ENCODE measurements at places on chromosomes 16 and 17.

DNA sequence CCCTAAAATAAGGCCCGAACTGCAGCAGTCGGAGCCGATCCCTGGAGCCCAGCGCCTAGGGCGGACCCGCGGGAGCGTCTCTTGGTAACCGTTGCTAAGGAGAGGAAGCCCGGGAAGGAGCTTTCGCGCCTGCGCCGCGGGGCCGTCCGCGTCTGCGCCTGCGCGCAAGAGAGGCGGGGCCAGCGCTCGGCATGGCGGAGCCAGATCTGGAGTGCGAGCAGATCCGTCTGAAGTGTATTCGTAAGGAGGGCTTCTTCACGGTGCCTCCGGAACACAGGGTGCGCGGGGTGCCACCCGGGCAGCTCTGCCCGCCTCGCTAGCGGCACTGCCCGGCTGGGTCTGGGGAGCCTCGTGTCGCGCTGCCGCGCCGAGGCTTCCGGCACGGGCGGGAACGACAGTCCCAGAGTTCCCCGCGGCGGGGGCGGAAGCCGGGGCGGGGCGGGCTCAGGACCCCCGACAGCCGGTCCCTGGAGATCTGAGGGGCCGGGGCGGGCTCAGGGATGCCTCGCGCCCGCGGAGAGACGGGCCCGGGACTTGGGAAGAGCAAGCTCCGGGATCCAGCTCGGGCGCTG is at the start of gene CDK10:
CDK10 (plus strand) TSS at position 170 of the 572 bp plus-strand sequence; CDS start at position 192, 22 bp downstream.
- peak; percentile 91 for DNase-seq

DNA sequence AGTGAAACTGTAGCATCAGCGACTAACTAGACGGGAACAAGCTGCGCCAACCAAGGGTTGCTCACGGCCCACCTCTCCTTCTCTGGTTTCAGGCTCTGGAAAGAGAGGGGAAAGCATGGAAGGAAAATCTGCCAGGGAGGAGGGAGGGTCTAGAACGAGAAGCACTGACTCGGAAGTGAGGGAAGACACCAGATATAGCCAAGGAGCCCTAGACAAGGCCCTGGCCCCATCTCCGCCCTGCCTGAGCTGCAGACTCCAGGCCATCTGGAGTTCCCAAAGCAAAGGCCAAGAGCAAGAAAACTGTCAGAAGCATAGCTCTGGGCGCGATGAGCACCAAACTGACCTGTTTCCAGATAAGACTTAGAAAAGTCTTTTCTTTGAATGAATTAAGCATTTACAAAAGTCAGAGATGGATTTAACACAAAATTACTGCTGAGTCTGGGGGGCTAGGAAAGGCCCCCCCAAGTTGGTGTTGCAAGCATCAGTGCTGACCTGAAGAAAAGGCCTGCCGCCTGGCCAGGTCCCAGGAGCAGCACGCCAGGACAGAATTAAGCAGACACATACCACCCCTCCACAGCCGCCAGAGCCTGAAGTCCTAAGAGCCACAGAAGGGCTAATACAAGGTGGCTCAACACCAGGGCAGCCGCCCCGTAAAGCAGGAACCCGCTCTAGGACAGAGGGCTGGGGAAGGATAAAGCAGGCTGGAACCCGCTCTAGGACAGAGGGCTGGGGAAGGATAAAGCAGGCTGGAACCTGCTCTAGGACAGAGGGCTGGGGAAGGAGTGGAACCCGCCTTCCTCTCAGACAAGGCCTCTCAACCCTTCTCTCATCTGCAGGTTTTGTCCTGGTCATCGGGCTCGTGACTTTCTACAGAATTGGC is 20.7 kb downstream of the TMEM204 start:
- no peak for DNase-seq

- DNase-seq: peak; percentile 67
These were observed 3.3 kb downstream of the POLR3E start for GRCh38 chr16:22300427-22301071.

DNA sequence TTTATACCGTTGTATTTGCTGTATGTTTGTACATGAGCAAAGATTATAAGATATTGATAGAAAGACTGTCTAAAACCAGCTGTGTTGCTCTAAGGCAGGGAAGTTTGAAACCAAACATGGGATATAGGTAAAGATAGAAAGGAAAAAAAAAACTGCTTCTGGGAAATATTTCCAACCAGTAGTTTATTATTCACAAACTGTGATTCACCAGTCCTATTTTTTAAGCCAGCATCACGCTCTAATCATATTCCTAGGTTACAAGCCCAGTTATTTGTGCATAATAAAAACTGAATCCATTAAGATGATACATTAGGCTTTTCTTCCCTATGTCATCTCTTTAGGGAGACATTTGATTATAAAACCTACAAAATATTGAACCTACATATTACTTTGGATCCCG is 4.0 kb downstream of the ERN1 start:
- DNase-seq: no peak

DNA sequence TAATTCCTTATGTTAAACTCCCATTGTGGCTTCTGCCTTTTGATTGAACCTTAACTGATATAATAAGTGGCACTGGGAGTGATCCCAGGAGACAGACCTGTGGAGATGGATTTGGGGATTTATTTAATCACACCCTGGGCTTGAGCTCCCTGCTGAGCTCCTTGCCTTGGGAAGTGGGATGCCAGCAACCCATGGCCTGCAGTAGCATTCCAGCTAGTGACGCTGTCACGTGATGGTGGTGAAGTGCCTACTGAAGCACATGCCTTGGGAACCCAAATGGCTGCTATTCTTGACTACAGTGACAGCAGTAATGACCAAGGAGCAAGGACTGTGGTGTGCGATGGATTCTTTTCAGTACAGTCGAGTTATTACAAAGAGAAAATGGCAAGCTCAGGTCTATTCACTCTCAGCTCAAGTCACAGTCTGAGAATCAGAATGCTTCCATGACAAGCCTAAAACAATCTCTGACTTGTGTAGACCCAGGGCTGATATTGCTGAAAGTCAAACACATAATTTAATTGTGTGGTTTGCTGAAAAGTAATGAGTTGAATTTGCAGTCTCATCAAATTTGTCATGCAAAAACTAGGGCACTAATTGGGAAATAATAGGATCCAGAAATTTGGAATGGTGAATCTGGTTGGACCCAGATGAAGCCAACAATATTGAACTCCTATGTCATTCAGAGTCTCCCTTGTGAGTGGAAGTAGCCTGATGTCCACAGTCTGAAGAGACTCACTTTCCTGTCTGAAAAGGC is 47.1 kb downstream of the BCL7C start:
- no peak for DNase-seq

DNA sequence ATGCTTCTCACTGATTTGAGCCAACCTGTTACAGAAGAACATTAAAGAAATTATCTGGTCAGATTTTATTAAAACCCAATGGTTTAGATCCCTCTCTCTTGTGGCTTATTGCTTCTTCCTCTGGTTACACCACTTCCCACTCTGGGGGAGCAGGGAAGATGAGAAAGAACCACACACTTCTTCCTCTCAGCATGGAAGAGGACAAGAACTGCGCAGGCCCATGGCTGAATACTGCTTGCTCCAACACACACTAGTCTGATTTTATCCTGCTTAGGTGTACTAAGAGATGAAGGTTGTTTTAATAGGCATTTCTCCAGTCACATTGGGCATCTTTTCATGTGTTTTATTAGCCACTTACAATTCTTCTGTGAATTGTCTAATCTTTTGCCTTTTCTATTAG is 27.6 kb downstream of the MAP3K3 start:
- DNase-seq: no peak

DNA sequence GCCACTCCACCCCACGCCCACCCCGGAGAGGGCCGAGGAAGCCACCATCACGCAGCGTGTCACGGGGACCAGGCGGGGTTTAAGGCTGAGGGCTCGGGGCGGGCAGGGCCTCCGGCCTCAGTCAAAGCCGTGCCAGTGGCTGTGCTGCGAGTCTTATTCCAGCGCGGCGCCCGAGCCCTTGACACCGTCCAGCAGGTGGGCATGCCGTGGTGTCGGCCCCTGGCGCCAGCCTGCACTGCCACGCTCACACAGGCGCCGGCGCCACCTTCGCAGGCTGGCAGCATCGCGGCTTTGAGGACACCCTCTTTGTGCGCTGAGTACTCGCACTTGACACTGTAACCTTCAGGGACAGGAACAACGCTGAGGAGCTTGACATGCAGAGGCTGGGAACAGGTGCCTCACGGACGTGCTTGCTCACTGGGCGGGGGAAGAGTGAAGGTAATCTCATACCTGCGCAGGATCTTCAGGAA is 34.0 kb upstream of the ZNF629 start:
- DNase-seq: no peak

GRCh38 chr16:78583441-78583840 is 484.0 kb downstream of the WWOX start:
- DNase-seq: no peak

DNA sequence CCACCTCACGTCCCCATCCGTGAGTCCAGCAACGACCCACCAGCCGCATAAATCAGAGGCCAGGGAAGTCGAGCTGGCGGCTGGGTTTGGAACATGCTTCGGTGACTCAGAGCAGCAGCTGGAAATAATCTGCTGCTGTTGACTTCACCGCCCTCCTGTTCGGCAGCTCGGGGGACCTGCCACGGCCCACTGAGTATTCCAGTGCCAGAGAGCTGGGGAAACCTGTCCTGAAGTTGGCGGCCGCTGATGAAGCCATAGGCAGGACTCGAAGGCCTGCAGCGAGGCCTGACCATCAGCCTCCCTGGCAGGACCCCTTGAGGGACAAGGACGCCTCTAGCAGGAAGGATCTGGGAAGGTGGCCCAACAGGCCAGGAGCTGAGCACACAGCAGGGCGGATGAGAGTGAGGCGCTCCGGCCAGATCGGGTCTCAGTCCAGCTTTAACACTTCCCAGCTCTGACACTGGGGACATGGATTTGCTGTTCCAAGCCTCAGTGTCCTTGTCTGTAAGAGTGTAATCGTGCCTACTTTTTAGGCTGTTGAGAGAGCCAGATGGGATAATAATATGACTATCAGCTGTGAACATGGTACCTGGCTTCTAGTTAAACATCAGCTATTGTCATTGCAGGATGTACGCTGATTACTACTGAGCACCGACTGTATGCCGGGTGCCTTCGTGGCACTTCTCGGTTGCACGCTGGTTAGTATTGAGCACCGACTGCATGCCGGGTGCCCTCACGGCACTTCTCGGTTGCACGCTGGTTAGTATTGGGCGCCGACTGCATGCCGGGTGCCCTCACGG is 50.4 kb upstream of the CIBAR2 start:
- DNase-seq: peak; percentile 68

DNA sequence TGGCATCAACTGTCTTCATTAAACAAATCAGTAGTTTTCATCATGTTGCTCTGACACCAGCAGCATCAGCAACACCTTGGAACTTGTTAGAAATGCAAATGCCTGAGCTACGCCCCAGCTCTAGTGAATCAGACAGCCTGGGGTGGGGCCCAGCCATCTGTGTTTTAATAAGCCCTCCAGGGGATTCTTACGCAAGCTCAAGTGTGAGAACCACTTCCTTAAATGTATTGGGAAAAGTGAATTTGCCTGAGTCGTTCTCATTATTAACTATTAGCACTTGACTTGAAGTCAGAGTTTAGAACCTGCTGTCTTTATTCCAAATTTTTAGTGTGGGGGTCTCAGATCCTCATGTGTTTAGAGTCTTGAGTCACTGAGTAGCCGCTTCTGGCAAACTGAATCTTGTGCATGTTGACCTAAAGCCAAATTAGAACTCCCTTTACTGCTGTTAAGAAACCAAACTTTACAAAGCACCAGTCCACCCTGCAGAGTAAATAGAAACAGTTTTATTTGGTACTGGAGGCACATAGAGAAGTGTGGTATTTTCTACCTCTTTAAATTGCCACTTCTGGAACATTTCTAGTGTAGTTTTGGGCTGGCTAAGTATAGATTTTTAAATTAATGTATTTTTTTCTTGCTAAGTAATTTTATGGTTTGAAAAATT is 137.4 kb upstream of the COX10 start:
- no peak for DNase-seq

GRCh38 chr16:81405702-81406113 is 38.9 kb upstream of the CMIP start:
- DNase-seq: peak; percentile 99

GRCh38 chr16:85642762-85643358 is 29.7 kb downstream of the GSE1 start:
- no peak for DNase-seq

GRCh38 chr16:73034374-73034773 is 13.6 kb downstream of the ZFHX3 start:
- no peak for DNase-seq

GRCh38 chr16:53837426-53837825 is 133.5 kb downstream of the FTO start:
- no peak for DNase-seq

GRCh38 chr16:19872935-19873334 is 11.7 kb downstream of the GPRC5B start:
- DNase-seq: no peak

- peak; percentile 88 for DNase-seq
These were observed 2.3 kb downstream of the PIEZO1 start for GRCh38 chr16:88782454-88783390.

DNA sequence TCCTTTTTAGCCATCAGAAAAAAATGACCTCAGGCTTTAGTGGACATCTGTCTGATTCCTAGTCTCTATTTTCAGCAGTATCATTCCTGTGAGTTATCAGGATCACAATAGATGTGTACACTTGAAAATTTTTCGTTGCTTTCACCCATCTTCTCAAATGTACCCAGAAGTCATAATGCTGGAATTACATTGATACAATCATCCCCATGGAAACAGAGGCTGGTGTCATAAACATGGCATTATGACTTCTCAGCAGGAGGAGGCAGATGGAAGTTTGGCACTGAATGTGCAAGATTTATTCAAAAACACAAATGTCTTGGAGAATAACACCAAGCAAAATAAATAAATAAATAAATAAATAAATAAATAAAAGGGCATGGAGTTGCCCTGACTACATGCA is 292.5 kb downstream of the PHKB start:
- no peak for DNase-seq

DNA sequence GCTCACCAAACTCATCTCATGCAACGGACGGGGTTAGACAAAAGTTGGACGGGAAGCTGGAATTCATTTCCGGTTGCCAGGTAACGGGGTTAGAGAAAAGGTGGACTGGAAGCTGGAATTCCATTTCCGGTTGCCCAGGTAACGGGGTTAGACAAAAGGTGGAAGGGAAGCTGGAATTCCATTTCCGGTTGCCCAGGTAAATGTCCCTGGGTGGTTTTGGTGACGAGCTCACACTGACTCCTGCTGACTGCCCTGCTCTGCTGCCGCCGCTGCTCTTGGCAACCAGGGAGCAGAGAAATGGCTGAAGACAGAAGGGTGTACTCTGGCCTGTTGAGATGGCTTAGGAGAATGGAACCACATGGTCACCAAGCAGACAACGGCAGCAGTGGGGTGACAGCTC is 170.3 kb upstream of the RPH3AL start:
- DNase-seq: no peak

DNA sequence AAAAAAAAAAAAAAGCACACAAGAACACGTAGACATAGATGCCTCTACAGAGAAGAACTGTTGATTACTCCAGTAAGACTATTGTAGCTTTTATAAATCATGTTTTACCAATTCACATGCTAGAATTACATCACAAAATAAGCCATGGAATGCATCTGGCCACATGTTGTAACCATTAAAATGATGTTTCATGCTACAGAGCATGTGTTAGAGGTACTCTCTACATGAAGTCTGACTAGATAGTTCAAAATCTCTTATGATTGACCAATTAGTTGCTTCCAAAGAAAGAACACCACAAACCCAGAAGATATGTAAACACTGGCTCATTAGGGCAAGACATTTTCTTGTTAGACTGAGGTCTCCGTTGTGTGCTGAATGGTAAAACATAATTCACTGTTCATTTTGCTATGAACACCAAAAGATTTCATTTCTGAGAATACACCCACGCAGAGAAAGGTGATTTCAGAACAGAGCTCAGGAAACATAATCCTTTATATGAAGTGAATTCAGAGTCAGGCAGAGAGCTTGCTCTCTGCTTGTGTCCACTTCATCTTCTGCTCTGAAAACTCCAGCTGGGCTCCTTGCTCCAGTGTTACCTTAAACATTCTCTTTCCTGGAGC is 411.4 kb upstream of the SOX9 start:
- no peak for DNase-seq
